ENCODE measurements at places on chromosomes 2 and 18.

GRCh38 chr2:232260075-232260474 lies 118.5 kb upstream of the ALPP start:
- peak; percentile 90 for DNase-seq

DNA sequence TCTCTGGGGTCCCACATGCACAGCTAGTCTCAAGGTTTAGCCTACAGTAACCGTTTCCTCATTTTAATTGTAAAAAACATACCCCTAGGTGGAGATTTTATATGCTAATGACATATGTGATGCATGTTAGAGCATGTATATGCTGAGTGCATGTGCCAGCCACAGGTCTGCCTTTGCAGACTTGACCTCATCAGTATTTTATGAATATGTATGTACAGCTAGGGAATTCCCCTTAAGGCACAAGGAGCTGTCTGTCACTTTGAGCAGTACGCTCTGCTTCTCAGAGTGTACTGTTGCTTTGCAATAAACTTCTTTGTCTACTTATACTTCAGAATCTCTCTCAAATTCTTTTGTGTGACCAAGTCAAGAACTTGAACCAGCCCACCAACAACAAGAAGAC lies 131.2 kb upstream of the ERBB4 start:
- DNase-seq, result no peak

GRCh38 chr2:95310216-95310615 lies 13.1 kb downstream of the KCNIP3 start:
- DNase-seq, result no peak

DNA sequence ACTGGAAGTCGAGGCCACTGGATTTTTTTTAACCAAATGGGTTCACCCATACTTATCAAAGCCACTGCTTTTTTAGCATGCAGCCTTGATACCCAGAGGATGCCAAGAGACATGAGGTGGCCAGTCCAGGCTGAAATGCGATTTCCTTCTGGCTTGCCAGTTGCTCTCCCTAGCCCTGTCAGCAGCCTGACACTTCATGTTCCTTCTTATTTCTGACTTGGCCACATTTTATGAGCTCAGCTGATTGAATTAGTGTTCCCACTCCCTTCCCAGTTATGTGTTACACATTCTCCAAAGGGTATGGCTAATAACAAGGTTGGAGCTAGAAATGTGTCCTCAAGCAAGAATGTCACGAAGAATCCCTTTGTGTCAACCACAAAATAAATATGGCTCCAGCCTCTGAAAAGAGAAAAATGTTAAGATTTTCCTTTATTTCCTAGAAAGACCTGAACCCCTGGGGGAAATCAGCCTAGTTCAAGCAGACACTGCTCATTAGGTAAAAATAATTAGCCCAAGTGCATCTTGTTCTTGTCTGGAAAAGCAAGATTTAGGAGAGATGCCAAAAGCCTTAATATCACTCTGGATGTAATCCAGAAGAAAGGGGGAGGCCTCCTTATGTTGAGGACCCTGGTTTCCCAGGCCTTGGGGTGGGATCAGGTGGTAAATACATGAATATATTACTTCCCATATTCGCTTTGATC lies 121.7 kb upstream of the TACR1 start:
- no peak for DNase-seq

DNA sequence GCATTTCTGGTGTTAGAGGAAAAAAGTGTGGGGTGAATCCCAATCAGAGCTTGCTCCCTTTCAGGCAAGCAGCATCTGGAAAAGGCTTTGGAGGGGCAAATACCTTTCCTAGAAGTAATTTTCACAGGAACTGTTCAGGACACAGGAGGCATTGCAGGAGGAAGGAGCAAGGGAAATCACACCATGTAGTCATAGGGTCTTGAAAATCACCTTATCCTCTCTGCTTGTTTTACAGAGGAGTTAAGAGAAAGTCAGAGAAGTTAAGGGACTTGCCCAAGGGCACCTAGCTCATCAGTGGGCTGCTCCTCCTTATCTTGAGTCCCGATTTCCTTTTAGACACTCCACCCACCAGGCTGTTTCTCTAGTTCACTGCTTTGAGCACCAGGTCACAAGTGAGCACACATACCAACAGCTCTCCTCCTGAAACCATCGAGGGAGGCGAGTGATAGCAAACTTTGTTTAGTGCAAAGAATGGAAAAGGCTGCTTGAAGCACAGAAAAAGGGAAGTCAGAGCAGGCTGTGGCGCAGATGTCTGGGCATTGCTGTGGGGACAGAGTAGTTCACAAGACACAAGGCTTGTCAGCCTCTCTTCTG lies 89.2 kb upstream of the CXCR4 start:
- DNase-seq, result no peak

GRCh38 chr2:159661286-159661685 lies 44.9 kb upstream of the BAZ2B start:
- DNase-seq, result peak; percentile 30

DNA sequence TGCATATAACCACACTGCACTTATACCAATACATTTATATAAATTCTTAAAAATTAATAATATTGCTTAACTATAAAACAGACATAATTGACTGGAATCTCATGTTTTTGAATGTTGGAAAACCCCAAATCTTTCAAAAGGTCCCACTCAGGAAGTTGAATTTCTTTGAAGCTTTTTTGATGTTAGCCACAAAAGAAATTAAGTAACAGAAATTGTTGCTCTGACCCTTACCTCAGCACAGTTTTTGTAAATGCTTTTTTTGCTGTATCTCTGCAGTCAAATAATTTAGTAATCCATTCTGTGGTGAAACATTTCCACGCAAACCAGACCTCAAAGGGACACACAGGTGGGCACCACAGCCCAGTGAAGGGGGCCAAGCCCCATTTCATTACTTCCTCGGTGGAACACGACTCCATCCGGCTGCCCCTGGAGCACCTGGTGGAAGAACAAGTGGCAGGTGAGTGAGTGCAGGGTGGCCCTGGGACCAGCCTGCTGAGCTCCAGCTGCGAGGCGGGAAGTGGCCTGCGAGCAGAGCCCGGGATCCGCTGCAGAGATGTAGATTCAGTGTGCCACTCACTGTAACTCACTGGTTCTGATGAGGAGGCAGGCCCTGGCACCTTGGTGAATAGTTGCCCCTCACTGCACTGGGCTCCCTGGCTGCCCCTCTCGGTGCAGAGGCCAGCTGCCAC lies 8.4 kb downstream of the SCLY start:
- DNase-seq, result no peak

DNA sequence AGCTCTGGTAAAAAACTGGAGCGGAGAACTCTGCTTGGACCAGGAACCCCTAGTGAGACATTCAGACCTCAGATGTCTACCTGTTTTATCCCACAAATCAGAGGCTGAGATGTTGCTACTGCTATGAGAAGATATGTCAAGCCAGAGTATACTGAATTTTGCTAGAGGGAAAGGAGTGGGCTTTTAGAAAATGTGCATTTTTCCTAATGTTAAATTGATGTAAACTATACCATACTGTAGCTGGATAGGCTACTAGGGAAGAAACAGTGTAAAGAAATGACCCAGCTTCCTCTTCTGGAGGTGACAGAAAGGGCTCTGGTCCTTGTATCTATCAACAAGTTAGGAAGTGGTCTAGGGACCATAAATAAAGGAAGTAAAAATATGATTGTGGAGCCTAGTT lies 65.0 kb downstream of the SLC39A10 start:
- no peak for DNase-seq

DNA sequence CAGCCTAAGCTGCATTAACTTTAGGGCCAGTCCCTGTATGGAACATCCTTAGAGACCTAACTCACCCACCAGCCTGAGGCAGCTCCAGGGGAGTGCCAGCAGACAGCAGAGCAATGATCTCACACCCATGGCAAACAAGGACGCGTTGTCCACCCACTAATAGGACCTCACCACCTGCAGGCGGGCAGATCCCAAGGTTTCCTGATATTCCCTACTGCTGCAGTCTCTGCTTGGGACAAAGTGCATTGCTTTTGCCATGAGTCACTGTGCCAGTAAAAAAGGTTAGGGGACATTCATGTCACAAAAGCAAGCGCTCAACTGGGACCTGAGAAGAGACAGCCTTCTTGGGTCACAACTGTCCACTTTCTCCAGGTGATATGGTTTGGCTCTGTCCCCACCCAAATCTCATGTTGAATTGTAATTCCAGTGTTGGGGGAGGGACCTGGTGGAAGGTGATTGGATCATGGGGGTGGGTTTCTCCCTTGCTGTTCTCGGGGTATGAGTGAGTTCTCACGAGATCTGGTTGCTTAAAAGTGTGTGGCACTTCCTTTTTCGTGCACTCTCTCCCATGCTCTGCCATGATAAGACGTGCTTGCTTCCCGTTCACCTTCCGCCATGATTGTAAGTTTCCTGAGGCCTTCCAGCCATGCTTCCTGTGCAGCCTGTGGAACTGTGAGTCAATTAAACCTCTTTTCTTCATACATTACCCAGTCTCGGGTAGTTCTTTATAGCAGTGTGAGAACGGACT lies 160.2 kb downstream of the MIB1 start:
- no peak for DNase-seq

DNA sequence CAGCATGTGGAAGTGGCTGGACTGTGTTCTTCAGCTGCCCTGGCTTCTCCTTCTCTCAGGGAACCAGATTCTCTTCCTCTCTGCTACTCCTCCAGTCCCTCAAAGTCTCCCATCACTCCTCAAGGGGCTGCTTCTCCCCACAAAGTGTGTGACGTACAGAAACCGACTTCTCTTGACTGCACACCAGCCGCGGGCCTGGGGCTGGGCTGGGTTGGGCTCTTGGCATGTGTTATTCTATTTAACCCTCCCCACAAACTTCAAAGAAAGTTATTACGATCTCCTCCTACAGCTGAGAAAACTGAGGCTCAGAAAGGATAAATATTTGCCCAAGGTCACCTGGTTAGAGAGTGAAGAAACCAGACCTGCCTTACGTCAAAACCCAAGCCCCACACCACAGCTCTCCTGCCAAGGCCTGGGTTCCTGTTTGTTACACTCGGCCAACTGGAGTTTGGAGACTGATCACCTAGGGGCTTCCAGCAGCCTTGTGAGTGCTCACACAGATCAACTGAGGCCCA lies 269.0 kb downstream of the TFCP2L1 start:
- DNase-seq, result no peak

GRCh38 chr18:49494660-49495059 lies 7.6 kb upstream of the C18orf32 start:
- peak; percentile 33 for DNase-seq

DNA sequence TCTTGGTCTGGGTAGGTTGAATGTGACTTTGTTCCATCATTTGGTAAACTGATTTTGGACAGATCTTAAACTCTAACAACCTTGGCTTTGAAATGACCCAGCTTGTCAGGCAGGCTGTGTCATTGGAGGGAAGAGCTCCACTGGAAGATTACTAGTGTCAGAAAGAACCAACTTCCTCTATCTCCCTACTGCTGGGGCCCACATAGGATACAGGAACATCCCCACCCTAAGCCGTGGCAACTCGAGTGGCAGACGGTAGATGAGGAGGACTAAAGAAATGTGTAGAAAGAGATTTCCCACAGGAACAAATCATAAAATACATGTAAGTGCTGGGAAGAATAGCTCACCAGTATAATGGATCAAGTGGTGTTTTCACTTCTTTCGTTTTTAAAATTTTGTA lies 4.3 kb upstream of the G6PC2 start:
- DNase-seq, result no peak

- DNase-seq, result no peak
Observed at GRCh38 chr18:32095192-32095899, 3.7 kb downstream of the RNF138 start.

- DNase-seq, result peak; percentile 86
Observed at GRCh38 chr2:237693291-237693994, 66.1 kb downstream of the LRRFIP1 start.

DNA sequence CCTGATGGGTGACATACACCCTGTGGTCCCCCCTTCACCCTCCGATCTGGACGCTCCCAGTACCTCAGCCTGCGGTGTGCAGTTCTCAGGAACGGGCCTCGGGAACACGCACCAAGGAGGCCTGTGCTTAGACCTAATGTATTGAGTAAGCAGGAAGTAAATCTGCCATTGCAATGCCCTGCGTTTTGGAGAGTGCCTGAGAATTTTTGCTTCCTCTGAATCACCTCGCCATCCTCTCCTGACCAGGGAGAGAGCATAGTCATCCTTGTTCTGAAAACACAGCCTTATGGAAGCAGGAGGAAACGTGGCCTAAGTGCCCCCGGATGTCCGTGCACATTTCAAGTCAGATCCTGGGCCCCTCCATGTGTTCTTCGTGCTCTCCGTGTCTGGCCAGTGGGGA lies 272.2 kb downstream of the NDUFA10 start:
- DNase-seq, result no peak

- peak; percentile 70 for DNase-seq
Observed at GRCh38 chr2:42905341-42906110, 113.1 kb upstream of the HAAO start.

DNA sequence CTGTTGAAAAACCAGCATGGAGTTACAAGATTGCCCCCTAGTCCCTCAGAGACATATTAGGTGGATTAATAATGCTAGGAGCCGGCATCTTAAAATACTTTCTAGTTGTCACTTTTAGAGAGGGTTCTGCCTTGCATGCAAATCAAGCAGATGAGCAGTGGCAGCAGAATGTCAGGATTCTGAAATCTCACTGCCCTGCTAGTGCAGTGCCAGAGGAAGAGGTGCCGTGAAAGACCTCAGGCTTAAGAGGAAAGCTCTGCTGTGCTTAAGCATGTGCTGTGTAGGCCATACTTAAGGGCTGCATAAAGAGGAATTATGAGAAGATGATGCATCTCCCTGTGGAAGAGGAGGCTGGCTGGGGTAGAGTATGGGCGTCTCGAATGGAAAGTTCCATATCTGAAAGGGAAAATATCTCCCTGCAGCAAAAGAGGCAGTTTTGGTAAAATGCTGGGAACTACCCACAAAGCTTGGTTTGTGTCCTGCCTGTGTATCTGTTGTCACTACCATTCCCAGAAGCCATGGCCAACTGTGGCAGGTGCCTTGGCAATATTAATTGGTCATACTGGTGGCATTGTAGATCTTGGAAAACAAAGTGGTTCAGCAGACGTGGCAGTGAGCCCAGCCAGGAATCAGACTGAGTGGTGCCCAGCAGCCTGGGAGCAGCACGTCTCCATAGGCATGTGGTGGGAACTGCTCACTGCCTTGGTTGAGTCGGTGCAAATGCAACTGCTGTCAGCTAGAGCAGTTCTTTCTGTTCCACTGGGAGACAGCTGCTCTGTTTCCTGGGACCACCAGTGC lies 131.9 kb downstream of the EVA1A start:
- no peak for DNase-seq

- DNase-seq, result no peak
Observed at GRCh38 chr2:98445177-98445682, 572 bp downstream of the INPP4A start.

DNA sequence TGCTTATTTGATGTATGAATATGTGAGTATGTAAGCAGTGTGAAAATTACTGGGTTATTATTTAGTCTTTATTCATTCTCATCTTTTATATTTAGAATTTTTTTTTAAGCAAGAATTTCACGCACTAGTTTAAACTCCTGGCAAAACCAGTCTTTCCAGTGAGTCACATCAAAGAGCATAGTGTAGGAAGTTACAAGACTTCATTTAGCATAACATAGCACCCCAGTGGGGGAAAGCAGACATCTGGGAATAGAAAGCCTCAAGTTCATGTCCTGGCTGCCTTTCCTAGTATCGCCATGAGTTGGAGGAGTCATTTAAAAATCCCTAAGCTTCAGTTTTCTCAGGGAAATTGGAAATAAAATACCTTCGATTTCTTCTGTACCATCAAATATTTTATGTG lies 408.3 kb downstream of the NUP35 start:
- DNase-seq, result peak; percentile 5

- peak; percentile 89 for DNase-seq
Observed at GRCh38 chr2:120596990-120597594, 138.6 kb upstream of the GLI2 start.

GRCh38 chr18:63183378-63183777 lies 136.2 kb downstream of the BCL2 start:
- DNase-seq, result no peak
